ENCODE measurements at places on chromosomes 1 and 21.

- DNase-seq = no peak
Observed at GRCh38 chr1:2474104-2474844, 1.8 kb upstream of the PLCH2 start.

- peak; percentile 24 for DNase-seq
Observed at GRCh38 chr1:71463144-71463543, 382.3 kb upstream of the ZRANB2 start.

- no peak for DNase-seq
Observed at GRCh38 chr1:171966426-171967220, 125.3 kb downstream of the DNM3 start.

- no peak for DNase-seq
Observed at GRCh38 chr1:204731509-204731908, 46.0 kb upstream of the LRRN2 start.

GRCh38 chr1:91781371-91781825 lies 104.6 kb downstream of the TGFBR3 start:
- DNase-seq = peak; percentile 82

GRCh38 chr1:14655385-14655784 lies 56.9 kb downstream of the KAZN start:
- no peak for DNase-seq

DNA sequence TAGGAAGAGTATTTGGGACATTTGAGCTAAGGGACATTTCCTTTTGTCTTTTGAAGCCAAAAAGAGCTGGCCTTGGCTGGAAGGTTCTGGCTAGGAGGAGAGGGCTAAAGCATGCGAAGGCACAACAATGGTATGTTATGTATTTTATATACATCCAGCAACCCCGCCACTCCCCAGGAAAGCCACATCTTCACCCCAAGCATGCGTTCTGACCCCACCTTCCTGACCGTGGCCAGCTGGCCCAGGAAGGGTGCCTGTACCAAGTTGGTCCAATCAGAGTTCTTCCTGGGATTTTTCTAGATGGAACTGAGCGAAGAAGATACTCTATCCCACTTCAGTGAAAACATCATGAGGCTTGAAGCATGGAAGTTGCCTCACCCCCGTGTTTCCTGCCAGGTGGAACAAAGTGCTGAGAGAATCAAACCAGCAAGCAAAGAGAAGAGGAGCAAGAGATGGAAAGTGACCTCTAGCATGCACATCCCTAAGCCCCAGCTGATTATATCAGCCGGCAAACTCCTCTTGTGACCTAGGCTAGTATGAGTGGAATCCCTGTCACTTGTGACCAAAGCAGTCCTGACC lies 82.7 kb downstream of the BCAR3 start:
- no peak for DNase-seq

DNA sequence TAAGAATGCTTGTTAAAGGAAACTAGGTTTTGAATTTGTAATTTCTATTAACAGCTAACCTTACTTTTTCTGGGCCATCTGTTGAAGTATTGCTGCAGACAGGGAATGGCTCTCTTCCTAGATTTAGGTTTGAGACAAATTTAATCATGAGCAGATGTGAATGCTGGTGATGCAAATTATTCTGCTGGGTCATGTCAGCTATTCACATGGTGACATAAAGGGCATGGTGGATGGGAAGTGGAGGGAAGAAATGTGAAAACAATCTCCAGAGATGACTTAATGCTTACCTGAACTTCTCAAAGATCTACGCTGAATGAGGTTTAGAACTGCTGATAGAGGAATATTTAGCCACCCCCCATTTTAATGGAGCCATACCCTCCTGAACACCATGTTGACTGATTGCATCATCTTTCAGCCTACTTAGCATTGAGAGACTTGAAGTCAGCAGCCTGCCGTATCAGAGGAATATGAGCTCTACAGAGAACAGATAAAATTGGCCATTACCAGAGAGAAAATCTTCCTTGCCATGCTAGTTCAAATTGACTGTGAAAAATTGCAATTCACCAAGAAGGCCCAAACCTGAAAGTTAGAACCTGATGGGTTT lies 138.8 kb downstream of the HHAT start:
- no peak for DNase-seq

DNA sequence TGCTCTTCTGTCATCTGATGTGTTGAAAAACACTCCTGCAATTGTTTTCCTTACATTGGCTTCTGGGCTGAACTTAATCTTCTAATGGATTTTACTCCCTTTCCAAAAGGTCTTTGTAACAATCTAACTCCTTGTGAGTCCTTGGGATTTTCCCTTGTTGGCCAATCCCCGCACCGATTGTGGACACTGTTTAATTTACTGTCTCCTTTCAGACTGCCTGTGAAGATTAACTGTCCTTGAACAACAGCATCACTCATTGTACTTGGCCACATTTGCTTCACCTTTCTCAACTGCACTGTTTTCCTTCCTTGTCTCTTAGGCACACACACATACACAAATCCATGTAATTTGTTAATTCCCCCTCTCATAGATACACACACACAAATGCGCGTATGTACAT lies 120.4 kb downstream of the SPATA46 start:
- DNase-seq = no peak

DNA sequence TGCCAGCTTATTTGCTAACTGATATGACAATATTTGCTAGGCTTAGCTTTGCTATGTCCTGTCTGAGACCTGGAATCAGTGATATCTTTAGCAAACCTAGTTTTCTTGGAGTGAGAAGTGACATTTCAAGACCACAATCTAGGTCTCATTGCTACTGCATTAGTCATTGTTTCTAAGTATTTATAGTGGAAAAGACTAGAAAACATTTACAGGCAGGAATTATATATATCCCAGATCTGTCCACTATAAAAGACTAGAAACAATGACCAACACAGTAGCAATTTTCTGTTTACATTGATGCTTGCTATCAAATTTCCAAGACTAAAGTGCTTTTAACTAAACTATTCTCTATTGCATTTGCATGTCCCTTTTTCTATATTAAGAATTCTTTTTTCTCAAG lies 5.0 kb upstream of the RGS18 start:
- DNase-seq = peak; percentile 57

GRCh38 chr1:6054596-6054995 lies 8.9 kb downstream of the KCNAB2 start:
- no peak for DNase-seq

GRCh38 chr1:231660198-231660597 lies 33.6 kb downstream of the DISC1 start:
- no peak for DNase-seq

- peak; percentile 31 for DNase-seq
Observed at GRCh38 chr1:184935920-184936798, 38.1 kb downstream of the NIBAN1 start.

GRCh38 chr1:4668743-4669700 lies 14.6 kb downstream of the AJAP1 start:
- no peak for DNase-seq

- DNase-seq = no peak
Observed at GRCh38 chr1:118118873-118119463, 66.1 kb downstream of the SPAG17 start.

DNA sequence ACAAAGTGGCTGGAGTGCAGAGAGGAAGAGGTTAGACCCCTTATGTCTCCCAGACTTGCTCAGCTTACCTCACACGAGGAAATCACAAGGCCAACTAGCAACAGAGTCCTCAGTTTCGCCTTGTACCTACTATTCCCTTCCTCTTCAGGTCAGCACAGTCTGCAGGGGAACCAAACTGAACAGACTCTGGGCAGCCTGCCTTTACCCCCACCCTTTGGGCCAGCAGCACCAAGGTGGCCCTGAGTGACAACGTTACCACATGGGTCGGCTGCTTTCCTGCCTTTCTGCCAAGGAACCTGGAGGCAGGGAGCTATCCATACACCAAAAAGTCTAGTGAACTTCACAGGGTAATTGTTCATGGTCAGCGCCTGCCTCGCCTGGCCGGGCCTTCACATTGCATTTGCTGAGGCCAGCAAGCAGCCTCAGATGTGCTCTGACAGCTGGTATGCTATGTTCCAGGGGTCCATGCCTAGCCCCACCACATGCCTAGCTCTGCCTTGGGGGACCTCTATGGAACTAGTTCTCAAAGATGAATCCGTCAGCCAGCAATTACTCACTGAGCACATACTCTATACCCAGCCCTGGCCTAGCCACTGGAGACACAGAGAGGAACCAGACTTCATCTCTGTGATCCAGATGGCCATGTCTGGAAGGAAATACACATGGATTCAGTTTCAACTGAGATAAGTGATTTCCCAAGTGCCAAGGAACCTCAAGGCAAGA lies 69.6 kb downstream of the DMAP1 start:
- no peak for DNase-seq

- DNase-seq = no peak
Observed at GRCh38 chr1:35080171-35080854, 1.1 kb downstream of the ZMYM1 start.

- DNase-seq = no peak
Observed at GRCh38 chr1:157495285-157495684, 57.0 kb downstream of the FCRL5 start.

DNA sequence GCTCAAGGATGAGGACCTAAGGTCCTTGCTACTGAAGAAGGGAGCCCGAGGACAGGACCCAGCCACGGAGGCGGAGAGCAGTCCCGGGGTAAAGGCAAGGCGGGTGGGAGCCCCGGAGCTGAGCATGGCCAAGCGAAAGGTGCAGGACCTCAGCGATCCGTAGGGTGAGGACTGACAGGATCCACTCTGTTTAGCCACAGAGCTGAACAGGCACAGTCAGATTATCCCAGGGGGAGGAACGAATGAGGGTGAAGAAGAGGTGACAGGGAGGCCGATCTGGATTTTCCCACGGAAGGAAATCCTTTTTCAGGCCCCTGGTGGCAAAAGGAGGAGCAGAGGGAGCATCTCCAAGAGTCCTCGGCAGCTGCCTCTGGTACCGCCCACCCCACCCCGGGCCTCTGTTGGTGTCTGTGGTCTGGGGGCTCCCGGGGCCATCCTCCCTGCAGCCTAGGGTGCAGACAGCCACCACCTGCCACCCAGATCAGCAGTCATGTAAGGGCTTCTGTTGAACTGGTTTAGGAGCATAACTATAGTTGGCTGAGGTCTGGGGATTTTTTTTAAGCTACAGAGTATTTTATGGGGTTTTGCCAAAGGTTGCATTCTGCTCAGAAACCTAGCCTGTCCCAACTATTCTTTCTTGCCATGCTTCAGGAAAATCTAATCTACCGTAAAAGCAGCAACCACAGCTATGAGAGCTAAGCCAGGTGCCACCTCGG lies 32.3 kb upstream of the LBR start:
- no peak for DNase-seq

- no peak for DNase-seq
Observed at GRCh38 chr1:168906367-168906766, 177.4 kb upstream of the DPT start.

- peak; percentile 40 for DNase-seq
Observed at GRCh38 chr1:55155522-55155921, 59.6 kb downstream of the USP24 start.

DNA sequence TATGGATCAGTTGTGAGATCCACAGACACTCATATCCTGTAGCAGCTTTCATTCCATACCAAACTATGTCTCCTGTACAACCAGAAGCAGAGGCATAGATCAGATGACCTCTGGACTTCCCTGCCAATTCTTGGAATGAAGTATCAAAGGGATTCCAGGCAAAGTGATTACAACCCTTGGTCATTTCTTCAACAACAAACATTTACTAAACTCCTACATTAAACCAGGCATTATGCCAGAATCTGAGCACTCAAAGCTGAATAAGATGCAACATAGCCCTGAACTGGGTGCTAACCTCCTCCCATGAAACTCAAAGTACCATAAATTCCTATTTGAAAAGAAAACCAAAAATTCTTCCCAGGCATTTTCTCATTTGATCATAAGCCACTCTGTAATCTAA lies 121.2 kb upstream of the SGIP1 start:
- DNase-seq = no peak

GRCh38 chr1:71660411-71660810 lies 579.6 kb upstream of the ZRANB2 start:
- peak; percentile 65 for DNase-seq

DNA sequence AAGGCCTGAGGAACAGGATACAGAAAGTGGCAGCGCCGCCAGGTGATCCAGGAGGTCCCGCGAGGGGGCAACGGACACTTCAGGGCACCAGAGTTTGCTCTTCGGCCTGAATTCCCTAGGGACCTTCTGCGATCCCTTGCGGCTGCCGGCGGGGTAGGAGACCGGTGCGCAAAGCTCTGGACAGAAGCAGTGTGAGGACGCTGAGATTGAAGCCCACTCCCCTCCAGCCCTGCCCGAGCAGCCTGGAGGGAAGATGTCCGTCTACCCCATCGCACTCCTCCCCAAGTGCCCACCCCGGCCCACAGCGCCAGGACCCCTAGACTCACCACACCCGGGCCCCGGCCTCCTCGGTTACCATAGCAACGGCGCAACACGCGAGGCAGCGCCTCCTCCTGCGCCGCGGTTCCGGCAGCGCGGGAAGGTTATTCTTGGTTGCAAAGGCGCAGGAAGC lies at the start of gene ANKRD45:
TSS of gene ANKRD45 (minus strand) at position 361 of the 451 bp plus-strand sequence. CDS start 10,433 bp downstream, outside the sequence.
- peak; percentile 56 for DNase-seq

DNA sequence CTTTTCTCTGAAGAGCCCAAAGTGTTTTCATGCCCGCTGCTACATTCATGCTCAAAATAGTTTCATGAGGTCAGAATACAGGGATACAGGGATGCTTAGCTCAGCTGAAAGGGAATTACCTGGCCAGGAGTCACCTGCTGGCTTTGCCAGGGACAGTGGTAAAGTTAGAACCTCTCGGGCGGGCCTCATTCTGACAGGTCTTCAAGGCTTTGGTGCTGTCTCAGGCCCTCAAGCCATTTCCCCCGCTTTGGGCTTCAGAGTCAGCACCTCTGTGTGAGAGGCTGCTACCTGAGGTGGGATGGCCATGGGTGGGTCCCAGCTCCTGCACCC lies 5.5 kb downstream of the RASSF5 start:
- no peak for DNase-seq

GRCh38 chr1:235331401-235331800 lies 3.0 kb downstream of the GGPS1 start:
- no peak for DNase-seq

GRCh38 chr1:54224233-54224632 lies 24.3 kb downstream of the MRPL37 start:
- DNase-seq = no peak

DNA sequence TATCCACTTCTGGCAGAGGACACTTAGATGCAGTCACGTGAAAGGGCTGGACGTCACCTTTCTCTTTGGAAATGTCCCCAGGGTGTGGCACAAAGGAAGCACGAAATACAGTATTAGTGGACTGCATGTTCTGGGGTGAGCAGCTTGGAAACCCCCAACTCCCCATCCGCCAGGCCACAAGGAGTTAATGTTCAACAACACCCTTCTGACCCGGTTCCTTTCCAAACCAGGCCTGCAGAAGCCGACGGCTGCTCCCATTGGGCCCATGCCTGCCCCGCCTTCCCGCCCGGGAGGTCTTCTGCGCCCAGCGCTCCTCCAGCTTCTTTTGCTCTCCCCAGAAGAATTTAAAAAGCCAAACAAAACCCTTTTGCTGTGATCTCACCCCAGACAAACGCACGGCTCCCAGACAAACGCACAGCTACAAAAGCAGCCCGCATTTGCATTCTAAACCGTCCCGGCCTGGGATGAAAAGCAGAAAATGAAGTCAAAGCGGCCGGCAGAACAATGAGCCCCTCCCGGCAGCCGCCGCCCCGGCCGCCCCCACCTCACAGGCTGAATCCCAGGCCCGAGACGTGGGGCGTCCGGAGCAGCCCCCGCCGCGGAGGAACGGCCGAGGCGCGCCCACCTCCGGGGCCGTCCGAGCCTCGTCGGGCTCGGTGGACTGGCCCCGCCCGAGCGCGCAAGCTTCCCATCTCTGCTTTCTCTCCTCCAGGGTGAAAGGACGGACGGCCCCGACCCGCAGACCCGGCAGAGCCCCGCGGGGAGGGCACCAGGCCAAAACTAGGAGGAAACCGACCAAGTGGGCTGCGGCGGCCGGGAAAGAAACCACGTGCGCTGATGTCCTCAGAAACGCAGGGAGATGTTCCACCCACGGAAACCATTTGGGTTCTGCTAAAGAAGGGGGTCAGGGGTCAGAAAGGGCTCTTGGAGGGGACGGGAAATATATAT lies 101.9 kb downstream of the PLPP3 start:
- peak; percentile 76 for DNase-seq
